Endothelial cell (in vitro differentiated cells): ENCODE measurements at places on chromosomes 5 and 9.
A peak's percentile ranks its signal among the peaks of the same experiment; 100 is the strongest.

GRCh38 chr9:114060711-114061110 is 17.4 kb downstream of the AMBP start:
- no peak for DNase-seq

DNA sequence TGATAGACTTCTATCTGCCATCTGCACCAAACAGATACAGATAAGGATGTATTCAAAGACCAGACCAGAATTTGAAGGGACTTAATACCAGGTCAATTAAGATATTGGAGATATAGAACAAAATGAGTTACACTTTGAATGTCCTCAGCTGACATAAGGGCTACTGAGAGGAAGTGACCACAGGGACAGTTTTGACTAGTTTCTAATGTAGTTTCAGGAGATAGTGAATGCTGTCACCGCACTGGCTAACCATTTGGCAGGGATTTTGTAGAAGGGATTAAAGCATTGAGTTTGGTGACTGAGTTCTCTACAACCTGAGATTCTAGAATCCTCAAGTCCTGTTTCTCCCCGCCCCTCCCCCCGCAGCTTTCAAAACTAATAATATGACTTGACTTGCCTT is 22.7 kb downstream of the CCNH start:
- DNase-seq, result no peak

- DNase-seq, result no peak
Measured at GRCh38 chr5:54793468-54794134, 191.8 kb downstream of the ESM1 start.

DNA sequence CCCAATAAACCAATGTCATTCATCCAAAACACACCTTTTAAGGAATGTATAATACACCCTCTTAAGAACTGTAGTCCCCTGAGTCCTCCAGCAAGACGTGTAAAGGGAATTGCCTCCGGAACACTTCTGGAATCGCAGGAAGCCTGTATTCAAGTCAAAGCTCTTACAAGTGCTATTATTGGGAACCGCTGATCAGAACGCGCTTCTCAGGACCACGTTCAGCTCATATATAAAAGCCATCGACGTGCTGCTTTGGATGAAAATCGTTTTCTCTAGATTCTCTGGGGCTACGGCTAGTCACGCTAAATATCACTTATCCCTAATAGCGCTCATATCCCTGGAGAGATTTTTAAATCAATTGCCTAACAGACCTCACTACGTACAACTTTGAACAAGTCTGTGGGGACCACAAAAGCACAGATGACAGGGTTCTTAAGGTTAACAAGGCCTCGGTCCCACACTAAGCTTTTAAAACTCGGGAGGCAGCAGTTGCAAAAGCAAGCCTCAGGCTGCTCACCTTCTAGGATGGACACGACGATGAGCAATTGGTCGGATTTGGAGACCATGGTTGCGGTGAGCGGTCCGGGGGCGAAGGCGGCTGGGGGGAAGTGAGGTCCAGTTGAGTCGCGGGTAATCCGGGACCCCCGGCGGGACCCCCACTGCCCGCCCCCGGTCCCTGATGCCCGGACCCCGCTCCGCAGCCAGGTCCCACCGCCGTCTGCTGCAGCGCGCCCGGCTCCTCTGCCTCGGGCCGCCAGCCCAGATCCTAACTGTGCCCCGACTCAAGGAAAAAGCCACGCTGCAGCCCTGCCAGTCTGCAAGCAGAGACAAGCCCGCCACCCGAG is 548 bp downstream of the CEP120 start:
- no peak for DNase-seq

DNA sequence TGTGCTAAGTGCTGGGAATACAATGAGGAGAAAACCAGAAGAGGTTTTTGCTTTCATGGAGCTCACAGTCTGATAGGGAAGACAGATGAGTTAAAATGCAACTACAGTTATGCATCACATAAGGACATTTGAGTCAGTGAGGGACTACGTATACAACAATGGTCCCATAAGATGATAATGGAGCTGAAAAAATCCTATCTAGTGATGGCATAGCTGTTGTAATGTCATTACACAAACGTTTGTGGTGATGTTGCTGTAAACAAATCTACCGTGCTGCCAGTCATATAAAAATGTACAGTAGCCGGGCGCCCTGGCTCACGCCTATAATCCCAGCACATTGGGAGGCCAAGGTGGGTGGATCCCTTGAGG is 110.1 kb upstream of the RAD23B start:
- no peak for DNase-seq

- no peak for DNase-seq
Measured at GRCh38 chr5:176371621-176372539, 6.6 kb downstream of the ARL10 start.

- no peak for DNase-seq
Measured at GRCh38 chr9:129141066-129142041, 30.1 kb downstream of the PTPA start.

- DNase-seq, result no peak
Measured at GRCh38 chr5:153658606-153659005, 168.1 kb downstream of the GRIA1 start.

GRCh38 chr5:51172903-51173626 is 210.2 kb upstream of the ISL1 start:
- DNase-seq, result no peak

GRCh38 chr5:74534397-74535129 is 106.0 kb downstream of the ENC1 start:
- DNase-seq, result no peak

DNA sequence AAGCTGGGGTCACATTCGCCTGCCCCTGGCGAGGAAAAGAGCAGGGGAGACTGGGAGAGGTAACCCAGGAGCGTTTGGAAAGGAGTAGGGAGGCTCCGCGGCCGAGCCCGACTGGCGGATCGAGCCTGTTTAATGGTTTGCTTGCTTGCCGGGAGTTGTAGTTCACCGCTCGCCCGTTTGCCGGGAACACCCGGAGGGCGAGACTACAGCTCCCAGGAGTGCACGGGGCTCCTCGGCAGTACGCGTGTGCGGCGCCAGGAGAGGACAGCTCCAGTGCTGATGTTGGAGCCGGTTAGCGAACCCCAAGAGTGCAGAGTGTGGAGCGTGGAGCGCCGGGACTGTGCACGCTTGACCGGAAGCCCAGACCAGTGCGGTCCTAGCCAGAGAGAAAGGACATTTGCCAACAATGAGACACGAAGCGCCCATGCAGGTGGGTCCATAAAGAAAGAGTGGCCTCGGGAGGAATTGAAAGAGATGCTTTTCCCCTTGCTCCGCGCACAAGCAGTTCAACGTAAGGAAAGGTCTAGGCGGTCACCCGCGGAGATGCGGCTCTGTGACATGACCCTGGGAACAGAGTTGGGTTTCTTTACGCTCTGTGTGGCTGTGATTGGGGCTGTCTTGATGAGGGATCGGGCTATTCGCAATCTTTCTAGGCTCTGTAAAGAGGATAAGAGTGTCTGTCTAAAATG is at the start of gene RAB3C:
Gene RAB3C, plus strand, starts transcription at position 273 of the 689 bp plus-strand sequence. Its CDS starts 134 bp downstream, at position 407.
- DNase-seq, result peak; percentile 91

- no peak for DNase-seq
Measured at GRCh38 chr9:93116072-93116961, 17.7 kb downstream of the NINJ1 start.

DNA sequence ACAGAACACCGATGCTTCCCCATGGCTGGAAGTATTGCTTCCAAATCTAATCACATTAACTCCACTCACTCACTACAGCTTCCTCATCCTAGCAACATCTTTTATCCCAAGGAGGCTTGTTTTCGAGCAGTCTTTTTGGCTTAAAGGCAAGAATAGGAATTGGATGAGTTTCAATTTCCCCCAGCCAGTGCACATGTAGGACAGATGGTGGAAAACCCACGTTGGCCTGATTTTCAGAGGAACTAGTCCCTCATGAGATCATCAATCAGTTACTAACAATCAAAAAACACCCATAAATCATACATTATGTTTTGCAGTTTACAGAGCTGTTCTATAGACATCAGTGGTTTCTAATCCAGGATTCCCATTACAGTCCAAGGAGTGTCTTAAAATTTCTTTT is 48.5 kb upstream of the AGXT2 start:
- no peak for DNase-seq

GRCh38 chr9:82024908-82025307 is 36.3 kb downstream of the SPATA31D1 start:
- DNase-seq, result no peak

DNA sequence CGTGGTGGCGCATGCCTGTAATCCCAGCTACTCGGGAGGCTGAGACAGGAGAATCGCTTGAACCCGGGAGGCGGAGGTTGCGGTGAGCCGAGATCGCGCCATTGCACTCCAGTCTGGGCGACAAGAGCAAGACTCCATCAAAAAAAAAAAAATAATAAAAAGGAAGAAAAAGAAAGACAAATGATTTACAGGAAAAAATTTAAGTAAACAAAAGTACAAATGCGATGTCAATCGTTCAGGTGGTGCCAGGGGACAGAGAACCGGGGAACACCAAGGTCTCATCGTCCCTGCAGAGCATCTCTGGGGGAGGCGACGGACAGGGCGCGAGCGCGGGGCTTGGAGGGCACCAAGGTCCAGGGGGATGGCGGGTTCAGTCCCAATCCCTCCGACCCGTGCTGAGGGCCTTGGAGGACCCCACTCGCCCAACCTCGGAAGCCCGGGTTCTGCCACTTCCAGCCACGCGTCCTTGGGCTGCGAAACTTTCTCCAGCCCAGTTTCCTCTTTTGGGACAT is 607 bp upstream of the HNRNPAB start:
- DNase-seq, result no peak

GRCh38 chr5:96110300-96110699 is 148.6 kb upstream of the ELL2 start:
- no peak for DNase-seq

GRCh38 chr5:78387468-78388153 is 27.2 kb downstream of the SCAMP1 start:
- DNase-seq, result no peak

- peak; percentile 49 for DNase-seq
Measured at GRCh38 chr5:147223948-147224791, 10.7 kb upstream of the STK32A start.

GRCh38 chr5:6634788-6635430 is 1.7 kb downstream of the SRD5A1 start:
- no peak for DNase-seq

DNA sequence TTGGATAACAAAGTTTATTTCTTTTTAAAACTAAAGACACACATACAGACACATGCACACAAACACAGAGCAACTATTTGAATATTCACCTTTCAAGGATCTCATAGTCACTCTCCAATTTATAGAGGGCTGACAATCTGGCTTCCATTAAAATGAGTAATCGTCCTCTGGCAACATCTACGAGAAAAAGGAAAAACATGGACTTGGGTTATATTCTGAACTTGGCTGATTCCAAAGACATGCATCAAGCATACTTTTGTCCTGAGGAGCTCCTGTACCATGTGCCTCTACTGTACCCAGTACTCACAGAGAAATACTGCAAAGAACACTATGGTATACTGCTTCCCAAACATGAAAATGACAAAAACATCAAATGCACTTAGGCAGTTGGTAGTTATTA is 15.4 kb downstream of the IARS1 start:
- DNase-seq, result no peak

GRCh38 chr9:21434202-21435014 is 5.8 kb upstream of the IFNA1 start:
- DNase-seq, result peak; percentile 27
